ENCODE measurements at places on chromosomes 1 and 21.

DNA sequence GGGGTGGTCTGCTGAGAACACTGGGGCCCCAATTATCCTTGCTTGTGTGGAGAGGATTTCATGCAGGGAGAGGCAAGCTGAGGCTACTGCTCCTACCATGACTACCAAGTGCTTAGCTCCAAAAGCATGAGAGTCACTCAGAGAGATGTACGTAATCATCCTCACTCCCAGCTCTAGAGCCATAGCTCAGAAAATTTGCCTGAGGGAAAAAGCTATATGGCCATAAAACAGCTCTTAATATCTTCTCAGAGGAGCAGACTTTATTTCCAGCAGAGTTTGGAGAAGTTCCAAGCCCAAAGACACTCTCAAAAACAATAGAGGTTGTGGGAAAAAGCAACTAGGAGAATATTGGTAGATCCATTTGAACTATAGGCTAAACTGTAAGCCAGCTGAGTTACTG is 106.4 kb upstream of the PBX1 start:
- no peak for DNase-seq

DNA sequence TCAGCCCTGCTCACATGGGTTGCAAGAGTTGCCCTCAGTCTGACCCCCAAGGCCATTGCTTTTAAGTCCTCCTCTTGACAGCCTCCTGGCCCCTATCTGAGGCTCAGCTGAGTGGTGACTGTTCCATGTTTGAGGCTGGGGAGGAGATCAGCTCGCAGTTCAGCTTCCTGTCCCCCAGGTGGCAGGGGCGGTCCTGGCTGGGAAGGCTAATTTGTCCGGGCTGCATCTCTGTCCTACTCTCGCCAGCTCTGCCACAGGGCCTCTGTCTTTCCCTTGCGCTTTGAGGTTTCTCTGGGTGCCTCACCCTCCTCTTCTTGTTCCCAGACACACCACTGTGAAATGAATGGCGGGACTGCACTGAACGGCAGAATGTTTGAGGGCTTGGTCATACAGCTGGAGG is 157.3 kb downstream of the KCNJ6 start:
- DNase-seq, result peak; percentile 33

GRCh38 chr1:203807196-203807595 is 11.8 kb downstream of the ZBED6 start:
- no peak for DNase-seq

- no peak for DNase-seq
Observed at GRCh38 chr1:236027104-236027503, 37.8 kb downstream of the NID1 start.

- no peak for DNase-seq
Observed at GRCh38 chr1:244850099-244850852, 14.1 kb downstream of the HNRNPU start.

GRCh38 chr1:201597551-201598230 is 58.8 kb downstream of the NAV1 start:
- peak; percentile 99 for DNase-seq

DNA sequence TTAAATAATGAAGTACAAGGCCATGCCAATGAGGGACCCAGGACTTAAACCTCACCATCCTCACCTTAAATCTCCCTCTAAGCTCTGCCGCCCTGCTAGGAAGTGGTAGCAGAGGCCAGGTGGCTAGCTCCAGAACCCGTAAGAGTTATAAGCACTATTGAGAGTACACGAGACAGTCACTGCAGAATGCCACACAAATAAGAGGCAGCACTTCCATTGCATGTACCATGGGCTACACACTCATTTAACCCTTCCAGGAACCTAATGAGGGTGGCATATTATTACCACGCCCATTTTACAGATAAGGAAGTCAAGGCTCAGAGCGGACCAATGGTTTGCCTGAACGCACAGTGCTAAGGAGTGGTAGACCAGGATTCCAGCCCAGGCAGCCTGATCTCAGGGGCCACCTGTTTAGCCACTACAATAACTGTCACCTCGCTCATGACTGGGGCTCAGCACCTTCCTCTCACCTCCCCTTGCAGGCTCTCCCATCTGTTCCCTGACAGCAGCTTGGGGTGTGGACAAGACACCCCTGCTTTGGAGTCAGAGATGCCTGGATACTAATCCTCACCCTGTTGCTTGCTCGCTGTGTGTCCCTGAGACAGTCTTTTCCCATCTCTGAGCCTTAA is 54.8 kb upstream of the ID3 start:
- DNase-seq, result no peak

- DNase-seq, result no peak
Observed at GRCh38 chr1:147895123-147895522, 7.5 kb upstream of the GJA8 start.

GRCh38 chr21:34684174-34684876 is 15.5 kb downstream of the CLIC6 start:
- no peak for DNase-seq

GRCh38 chr1:161884475-161884874 is 118.4 kb downstream of the ATF6 start:
- DNase-seq, result no peak

GRCh38 chr21:35020436-35020835 is 28.7 kb downstream of the RUNX1 start:
- DNase-seq, result no peak

DNA sequence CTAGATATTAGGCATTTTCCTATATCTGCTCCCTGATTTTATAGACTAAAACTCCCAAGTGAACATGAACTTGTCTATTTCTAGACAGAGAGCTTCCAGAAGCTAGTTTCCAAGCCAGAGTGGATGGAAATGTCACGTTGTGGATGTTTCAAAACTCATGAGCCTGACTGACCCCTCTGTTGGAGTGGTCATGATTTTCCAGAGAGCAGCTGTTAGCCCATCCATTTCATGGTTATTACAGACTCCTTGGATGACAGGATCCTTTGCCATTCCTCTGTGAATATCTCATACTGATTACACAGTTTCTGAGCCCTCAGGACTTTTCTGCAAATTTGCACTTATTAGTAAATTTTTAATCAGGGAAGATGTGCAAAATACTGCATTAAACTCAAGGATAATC is 76.8 kb upstream of the ATF3 start:
- DNase-seq, result no peak

- no peak for DNase-seq
Observed at GRCh38 chr1:49465486-49466185, 558.1 kb downstream of the AGBL4 start.

GRCh38 chr1:216824511-216824910 is 101.3 kb upstream of the ESRRG start:
- no peak for DNase-seq

GRCh38 chr1:1137256-1138045 is 21.6 kb upstream of the C1orf159 start:
- no peak for DNase-seq

- peak; percentile 68 for DNase-seq
Observed at GRCh38 chr1:44808063-44808937, at the start of gene BTBD19. Gene BTBD19 (plus strand): TSS chr1:44808523. CDS start chr1:44808821, 298 bp downstream.

DNA sequence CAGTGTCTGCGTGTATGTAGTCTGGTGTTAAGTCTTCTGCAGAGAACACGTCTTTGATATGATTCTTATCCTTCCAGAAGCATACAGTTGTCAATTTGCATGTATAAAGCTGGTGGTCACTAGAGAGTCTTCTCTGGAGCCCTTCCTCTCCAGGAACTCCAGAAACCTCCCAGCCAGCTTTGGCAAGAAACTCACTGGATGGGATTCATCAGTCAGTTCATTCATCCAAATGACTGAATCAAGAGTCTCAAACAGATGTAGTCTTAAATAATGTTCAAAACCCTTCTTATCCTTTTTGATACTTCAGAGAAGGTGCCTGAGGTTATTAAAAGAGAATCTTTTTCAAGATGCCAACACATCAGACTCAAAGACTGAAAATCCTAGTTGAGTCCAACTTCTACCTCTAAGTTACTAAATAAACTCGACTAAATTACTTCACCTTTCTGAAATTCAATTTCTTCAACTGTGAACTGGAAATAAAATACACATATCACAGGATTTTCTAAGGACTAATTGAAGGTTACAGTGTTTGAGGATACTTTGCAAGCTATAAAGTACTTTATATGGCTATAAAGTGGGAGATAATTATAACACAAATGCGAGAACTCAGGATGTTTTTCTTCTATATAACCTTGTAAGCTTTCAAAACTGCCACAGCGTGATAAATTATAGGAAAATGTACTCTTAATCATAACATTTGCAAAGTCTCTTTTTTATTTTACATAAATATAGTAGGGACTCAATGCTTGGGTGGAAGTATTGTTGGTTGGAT is 252.4 kb downstream of the FGGY start:
- DNase-seq, result no peak

DNA sequence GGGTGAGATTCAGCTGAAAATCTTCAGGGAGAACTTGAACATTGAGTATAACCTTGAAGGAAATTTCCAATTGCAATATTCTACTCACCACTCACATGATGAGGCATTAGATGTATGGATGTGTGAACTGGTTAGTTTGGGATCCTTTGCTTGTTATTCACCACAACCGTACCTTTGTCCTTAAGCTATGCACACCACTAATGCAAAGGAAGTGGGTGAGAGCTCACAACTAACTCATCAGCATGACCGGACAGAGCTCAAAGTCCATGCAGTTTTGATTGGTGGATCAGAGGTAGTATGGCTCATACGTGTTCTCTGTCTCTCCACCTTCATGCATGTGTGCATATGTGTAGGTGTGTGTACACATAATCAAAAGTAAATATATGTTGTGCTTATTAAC is 43.5 kb upstream of the MROH9 start:
- no peak for DNase-seq

- no peak for DNase-seq
Observed at GRCh38 chr1:145706086-145706664, 993 bp downstream of the PDZK1 start.

GRCh38 chr1:212205006-212205405 is 80.2 kb upstream of the PPP2R5A start:
- no peak for DNase-seq

DNA sequence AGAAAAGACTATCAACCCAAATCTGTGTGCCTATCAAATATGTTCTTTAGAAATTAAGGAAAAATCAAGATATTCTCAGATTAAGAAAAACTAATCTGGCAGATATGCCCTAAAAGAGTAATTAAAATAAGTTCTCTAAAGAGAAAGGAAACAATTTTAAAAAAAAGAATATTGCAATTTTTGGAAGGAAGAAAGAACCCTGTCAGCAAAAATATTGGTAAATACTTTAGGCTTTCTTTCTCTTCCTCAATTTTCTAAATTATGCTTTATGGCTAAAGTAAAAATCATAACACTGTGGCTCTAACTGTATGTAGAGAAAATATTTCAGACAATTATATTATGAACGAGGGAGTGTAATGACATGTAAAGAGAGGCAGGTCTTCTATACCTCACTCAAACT is 691.3 kb upstream of the PTBP2 start:
- DNase-seq, result no peak

- DNase-seq, result peak; percentile 85
Observed at GRCh38 chr1:92486251-92487077, at the start of gene GFI1. Gene GFI1 (minus strand): TSS chr1:92486925. CDS start chr1:92483487, 3,438 bp downstream.

DNA sequence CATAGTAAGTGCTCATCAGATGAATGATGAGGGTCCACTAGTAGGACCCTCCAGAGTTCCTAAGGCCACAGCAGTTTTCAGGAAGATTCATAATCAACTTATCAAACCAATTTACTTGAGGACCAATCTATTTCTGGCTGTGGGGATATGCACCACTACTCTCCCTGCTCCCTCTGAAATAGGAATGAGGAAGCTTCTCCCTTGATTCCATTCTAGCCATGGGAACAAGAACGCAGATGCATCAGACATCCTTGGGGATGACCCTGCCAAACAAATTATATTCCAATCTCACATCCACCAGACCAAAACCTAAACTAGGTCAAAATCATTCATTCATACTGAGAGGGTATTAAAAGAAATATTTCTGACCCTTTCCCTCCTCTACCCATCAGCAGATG is 31.5 kb downstream of the JAK1 start:
- no peak for DNase-seq

DNA sequence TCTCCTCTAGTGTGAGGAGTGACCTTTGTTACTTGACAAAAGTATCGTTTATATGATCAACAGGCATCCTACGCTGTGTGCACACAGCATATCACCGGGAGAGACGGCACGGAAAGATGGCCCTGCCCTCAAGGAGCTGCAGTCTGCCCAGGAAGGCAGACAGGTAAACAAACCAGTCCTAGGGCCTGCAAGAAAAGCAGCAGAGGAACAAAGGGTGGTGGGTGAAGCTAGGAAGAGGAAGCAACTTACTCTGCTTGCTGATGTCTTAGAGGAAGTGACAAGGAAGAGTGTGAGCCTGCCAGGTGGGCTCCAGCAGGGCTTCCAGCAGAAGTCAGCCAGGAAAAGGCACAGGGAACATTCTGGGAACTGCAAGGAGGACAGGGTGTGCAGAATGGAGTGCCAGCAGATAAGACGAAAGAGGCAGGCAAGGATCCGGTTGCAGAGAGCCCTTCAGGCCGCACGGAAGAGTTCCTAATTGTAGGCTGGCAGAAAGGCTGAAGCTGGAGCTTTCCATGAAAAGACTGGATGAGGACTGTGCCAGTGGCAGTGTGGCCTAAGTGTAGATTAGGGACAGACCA is 106.7 kb downstream of the SLC45A1 start:
- peak; percentile 86 for DNase-seq

DNA sequence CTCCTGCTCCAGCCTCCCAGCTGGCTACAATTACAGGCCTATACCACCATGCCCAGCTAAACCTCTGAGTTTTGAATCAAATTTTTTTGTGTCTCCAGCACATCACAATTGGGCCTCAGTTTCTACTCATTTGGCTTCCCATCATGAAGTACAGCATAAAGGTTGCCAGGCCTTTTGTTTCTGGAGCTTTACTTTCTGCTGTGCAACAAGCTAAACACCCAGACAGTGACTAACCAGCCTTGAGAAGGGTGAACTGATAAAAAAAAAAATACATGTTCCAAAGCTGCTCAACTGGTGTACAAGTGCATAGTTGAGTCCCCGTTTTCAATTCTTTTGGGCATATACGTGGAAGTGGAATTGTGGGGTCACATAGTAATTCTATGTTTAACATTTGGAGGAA is 25.1 kb downstream of the TIAM1 start:
- no peak for DNase-seq

GRCh38 chr1:201419746-201420607 is 1.6 kb downstream of the TNNI1 start:
- no peak for DNase-seq

- DNase-seq, result no peak
Observed at GRCh38 chr1:154749078-154749760, 120.9 kb downstream of the KCNN3 start.

Measured in body of pancreas (tissue), 4 donors.